ENCODE measurements at places on chromosomes 13 and 19. TPM values are rescaled to one million over a fixed set of nuclear protein-coding genes. Genes with fewer than 3 reads are reported as not detected.
A peak's percentile ranks its signal among the peaks of the same experiment; 100 is the strongest.

DNA sequence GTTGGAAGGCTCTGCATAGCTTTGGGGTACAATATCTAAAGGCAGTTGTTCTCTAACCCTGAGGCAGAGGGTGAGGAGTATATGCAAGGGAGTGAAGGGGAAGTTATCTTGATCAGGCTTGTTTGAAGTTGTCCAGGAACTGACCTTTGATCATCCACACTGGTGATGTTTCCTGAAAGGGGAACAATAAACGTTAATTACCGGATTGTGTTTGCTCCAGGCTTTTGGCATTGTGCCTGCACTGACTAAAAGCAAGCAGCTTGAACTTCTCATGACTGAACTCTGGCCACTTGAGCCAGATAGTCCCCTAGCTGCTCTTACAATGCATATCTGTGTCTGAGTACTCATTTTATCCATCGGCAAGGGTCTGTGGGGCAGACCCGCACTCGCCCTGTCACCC, 27.0 kb upstream of the ZNF726 start:
- DNase-seq, result no peak

DNA sequence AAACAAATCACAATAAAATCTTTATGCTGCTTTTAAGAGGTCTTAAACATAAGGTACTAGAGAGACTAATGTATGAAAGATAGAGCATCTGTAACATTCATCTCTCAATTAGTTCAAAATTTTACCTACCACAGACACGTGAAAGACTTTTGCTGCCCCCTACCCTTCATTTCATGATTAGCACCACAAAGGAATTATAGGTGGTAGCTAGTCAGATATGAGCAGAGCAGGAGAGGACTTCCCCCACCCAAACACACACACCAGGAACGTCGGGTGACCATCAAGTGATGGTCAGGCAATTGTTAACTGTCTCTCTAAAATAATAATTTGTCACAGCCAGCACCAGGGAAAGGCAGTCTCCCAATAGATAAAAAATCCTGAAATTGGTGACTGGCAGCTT, 1531.7 kb upstream of the SPRY2 start:
- DNase-seq, result no peak

DNA sequence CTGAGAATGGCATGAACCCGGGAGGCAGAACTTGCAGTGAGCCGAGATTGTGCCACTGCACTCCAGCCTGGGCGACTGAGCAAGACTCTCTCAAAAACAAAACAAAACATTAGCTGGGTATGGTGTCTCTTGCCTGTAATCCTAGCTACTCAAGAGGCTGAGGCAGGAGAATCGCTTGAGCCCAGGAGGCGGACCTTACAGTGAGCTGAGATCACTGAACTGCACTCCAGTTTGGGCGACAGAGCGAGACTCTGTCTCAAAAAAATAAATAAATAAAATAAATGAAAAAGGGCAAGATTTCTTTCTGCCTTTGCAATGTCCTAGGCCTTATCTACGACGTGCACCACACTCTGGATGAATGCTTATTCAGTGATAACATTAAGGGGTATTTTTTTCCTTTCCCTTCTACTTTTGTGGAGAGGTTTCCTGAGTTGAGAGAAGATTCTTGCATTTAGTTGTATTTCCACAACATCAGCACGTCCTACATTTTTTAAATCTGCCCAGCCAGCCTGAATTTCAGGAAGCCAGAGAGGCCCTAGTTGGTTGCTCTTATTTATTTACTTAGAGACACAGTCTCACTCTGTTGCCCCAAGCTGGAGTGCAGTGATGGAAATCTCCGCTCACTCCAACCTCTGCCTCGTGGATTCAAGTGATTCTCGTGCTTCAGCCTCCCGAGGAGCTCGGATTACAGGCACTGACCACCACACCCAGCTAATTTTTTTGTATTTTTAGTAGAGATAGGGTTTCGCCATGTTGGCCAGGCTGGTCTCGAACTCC, 26.1 kb upstream of the OR1M1 start:
- no peak for DNase-seq

- peak; percentile 32 for DNase-seq
Observed at GRCh38 chr13:36310417-36311108, 12.9 kb upstream of the CCDC169 start.

DNA sequence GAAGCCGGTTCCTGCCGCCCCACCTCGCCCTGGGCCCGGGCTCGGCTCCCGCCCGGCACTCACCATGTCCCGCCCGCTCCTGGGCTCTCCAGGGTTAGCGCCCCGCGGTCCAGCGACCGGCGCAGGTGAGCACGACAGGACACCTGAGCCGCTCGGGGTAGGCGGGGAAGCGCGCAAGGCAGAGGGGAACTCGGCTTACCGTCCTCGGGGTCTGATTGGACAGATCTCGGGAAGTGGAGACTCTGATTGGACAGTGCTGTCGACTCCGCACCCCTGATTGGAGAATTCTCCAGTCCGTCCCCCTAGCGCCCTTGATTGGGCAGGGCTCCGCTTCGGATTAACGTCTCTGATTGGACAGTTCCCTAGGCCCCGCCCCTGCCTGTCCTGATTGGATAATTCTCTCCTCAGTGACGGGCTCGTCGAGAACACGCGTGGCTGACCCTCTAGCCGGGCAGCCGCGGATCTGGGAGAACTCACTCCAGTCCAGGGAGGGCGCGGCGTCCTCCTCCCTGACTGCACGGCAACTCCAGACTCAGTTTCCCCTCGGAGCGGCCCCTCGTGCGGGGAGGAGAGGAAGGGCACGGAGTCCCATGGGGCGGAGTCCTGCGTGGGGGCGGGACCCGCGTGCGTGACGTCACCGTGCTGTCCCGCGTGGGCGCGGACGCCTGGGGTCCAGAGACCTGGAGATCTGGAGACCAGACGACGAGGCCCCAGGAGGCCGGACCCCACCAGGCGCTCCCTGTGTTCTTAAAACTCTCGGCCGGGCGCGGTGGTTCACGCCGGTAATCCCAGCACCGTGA, at the start of gene ZNF77:
TSS of gene ZNF77 (minus strand) at position 197 of the 800 bp plus-strand sequence. CDS start at position 66, 131 bp downstream.
- peak; percentile 99 for DNase-seq

GRCh38 chr13:32278426-32278825, 36.7 kb downstream of the ZAR1L start:
- no peak for DNase-seq

DNA sequence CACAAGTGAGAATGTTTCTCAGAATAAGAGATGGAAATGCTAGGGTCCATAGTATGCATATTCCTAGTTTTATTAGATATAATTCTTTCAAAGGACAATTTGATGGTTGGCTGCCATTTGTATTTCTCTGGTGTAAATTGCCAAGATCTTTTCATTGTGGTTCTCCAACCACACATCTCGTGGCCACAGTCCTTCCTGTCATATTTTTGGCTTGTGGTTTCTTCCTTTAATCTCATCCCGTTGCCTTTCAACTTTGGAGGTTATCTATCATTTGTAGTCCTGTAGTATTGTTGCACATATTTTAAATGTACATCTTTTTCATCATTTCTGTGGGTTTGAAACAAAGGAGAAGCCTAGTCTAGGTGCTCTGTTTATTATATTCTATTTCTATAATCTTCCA, 61.2 kb downstream of the WASF3 start:
- no peak for DNase-seq

DNA sequence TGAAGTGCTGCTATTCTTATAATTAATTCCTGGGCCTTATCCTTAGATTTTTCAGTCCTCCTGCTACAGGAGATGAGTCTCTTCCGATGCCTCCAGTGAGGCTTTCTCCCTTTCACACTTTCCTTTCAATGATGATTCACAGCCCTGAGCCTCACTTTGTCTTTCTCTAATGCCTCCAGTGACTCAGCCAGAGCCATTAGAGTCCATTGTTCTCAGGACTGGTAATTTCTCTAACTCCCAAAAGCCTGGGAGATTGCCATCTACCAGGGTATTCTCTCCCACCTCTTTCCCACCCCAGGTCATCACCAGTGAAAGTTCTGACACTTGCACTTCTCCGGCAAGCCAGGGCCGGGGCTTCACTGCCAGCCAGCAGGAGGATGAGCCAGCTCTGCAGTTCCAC, 49.6 kb upstream of the ARGLU1 start:
- peak; percentile 53 for DNase-seq

GRCh38 chr13:48040896-48041295, 3.4 kb downstream of the NUDT15 start:
- no peak for DNase-seq

DNA sequence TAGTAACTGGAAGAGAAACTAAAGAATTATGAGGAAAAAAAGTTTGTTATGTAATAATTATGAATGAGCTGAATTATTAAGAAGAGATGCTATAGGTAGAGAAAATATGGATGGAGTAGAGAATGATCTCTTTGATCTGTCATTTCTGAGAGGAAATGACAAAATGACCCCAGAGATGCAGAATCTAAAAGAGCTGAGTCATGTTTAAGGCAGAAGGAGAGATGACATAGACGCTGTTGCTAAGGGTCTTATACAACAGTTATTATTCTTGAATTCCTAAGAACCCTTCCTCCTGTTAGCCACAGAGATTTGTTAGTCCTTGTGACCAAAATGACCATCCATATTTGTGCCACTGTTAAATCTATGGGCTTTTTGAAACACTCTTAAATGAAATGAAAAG, 58.3 kb upstream of the FREM2 start:
- DNase-seq, result no peak

- DNase-seq, result peak; percentile 94
Observed at GRCh38 chr19:17215127-17215971, at the start of gene USE1. TSS of gene USE1 (plus strand) at chr19:17215357. CDS start at chr19:17215406, 49 bp downstream.

- no peak for DNase-seq
Observed at GRCh38 chr19:58546019-58546530, 2.2 kb downstream of the TRIM28 start.

DNA sequence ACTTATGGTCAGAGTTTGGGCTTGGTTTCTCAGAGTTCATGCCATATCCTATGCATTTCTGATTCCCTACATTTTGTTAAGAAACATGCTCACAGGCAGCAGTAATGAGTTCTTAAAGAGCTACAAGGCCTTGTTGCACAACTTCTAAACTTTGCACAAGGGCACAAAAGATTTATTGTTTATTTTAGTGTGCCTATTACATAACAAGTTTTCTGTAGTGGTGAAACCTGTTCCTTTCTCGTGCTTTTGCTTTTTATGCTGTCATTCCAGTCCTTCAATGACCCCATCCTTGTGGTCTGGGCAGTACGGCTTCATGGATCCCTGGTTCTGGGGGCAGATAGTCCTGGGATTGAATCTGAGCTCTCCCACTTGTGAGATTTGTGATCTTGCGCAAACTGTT, 17.8 kb downstream of the ZNF507 start:
- DNase-seq, result no peak

GRCh38 chr13:31072041-31072440, 89.7 kb downstream of the HSPH1 start:
- DNase-seq, result peak; percentile 52

GRCh38 chr19:40055049-40055448, 982 bp downstream of the ZNF780B start:
- DNase-seq, result no peak

GRCh38 chr19:51094696-51095279, 12.1 kb upstream of the KLK14 start:
- DNase-seq, result peak; percentile 68

GRCh38 chr19:8487137-8487851, 15.1 kb downstream of the PRAM1 start:
- DNase-seq, result no peak

GRCh38 chr19:16561382-16561781, 10.8 kb downstream of the SLC35E1 start:
- DNase-seq, result no peak

GRCh38 chr19:34193876-34194275, 21.6 kb downstream of the LSM14A start:
- DNase-seq, result peak; percentile 48

GRCh38 chr19:57308514-57308913, 11.8 kb upstream of the ZNF543 start:
- DNase-seq, result no peak

GRCh38 chr19:48139053-48139452, 28.4 kb upstream of the PLA2G4C start:
- DNase-seq, result no peak

Gene GRK1
- 0.21 TPM for total RNA-seq

Gene ANKLE1
- total RNA-seq, result 1.9 TPM

Gene SLC17A7
- 1.6 TPM for total RNA-seq

Gene LILRA2
- not detected for total RNA-seq

Gene NEK5
- not detected for total RNA-seq

Gene PSG3
- not detected for total RNA-seq

Gene RDH8
- total RNA-seq, result not detected

Gene KLHL1
- not detected for total RNA-seq

Gene UBE2L5
- not detected for total RNA-seq
